Activated CD4-positive, alpha-beta T cell treated with anti-CD3 and anti-CD28 coated beads, Interleukin-2, amount 10 ng/mL, durations not matched to agents 24 days and 14 days (primary cell): ENCODE measurements at places on chromosomes 6 and 20. TPM values are rescaled to one million over a fixed set of nuclear protein-coding genes. Genes with fewer than 3 reads are reported as not detected.

The RAD21L1 gene
- total RNA-seq = not detected in 2 replicates

The FOXC1 gene
- 0.07 TPM in 2 replicates for total RNA-seq

The CD93 gene
- 1.5 and 1.7 TPM in 2 replicates for total RNA-seq

DNA sequence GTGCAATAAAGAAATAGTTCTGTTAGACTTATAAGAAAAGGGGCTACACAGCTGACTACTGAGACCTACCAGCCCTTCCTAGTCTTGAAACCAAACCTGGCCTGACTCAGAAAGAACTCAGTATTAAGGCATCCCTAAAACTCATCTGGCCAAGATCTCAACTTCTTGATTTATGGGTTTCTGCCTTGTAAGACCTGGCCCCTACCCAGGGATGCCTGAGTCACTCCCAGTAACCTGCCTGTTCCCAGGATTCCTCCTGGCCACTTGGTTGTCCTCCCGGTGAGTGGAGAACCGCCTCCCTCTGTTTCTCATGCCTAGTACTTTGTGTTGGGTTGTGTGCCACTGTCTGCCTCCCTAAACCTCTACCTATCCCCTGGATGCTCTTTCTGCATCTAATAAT, 189.4 kb upstream of the PREP start:
- peaks cover 3% of the 10 kb centered on the region for H3K27me3 ChIP-seq
- H3K4me3 ChIP-seq = no peak overlapping the region
- H3K27ac ChIP-seq = peak overlapping the region; percentile 52
- DNase-seq = no peak
- H3K36me3 ChIP-seq = peaks cover 3% of the 10 kb centered on the region
- peaks cover 52% of the 10 kb centered on the region for H3K4me1 ChIP-seq

The ADGRB3 gene
- total RNA-seq = not detected in 2 replicates

The IFNGR1 gene
- 13.9 and 14.4 TPM in 2 replicates for total RNA-seq

The STMND1 gene
- not detected in 2 replicates for total RNA-seq
